CD4-positive, alpha-beta memory T cell (primary cell): ENCODE measurements at places on chromosomes 16 and 17. TPM values are rescaled to one million over a fixed set of nuclear protein-coding genes. Genes with fewer than 3 reads are reported as not detected.

The CACNG3 gene
- total RNA-seq: not detected

DNA sequence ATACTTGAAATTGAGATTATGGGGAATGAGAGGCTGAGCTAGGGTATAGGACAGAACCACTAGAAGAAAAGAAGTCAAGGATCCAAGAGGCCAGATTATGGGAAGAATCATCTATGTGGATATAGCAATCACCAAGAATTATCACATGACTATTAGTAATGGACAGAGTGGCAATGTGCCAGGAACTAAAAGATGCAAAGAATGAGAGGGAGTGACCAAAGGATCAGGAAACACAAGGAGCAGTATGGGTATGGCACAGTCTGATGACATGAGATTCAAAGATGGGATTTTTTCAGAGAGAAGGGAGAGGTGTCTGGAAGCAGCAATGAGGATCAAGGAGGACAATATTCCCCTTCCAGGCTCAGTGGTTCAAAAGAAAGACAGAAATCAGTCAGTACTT is 212.2 kb downstream of the AATF start:
- DNase-seq: no peak

- DNase-seq: no peak
Observed at GRCh38 chr17:30351735-30352134, 17.9 kb upstream of the TMIGD1 start.

The ZNF207 gene
- 298 TPM for total RNA-seq

The SGCA gene
- total RNA-seq: not detected

GRCh38 chr17:28258347-28258887 is 60.6 kb upstream of the TMEM97 start:
- no peak for DNase-seq

The ACSM2B gene
- not detected for total RNA-seq

GRCh38 chr16:75224306-75225082 is 5.7 kb downstream of the CTRB1 start:
- DNase-seq: no peak

The NTN1 gene
- not detected for total RNA-seq

The STUB1 gene
- total RNA-seq: 110 TPM

GRCh38 chr16:1090620-1091587 is 5.1 kb downstream of the C1QTNF8 start:
- no peak for DNase-seq

- no peak for DNase-seq
Observed at GRCh38 chr16:89103156-89103555, 9.5 kb downstream of the ACSF3 start.

GRCh38 chr17:61161615-61162134 is 238.0 kb upstream of the TBX2 start:
- DNase-seq: no peak
